ENCODE measurements at places on chromosomes 5 and 9.
A peak's percentile ranks its signal among the peaks of the same experiment; 100 is the strongest.

- DNase-seq: no peak
Measured at GRCh38 chr5:151243564-151243963, 9.4 kb upstream of the GM2A start.

- DNase-seq: no peak
Measured at GRCh38 chr5:18323891-18324290, 689.6 kb downstream of the TAF11L14 start.

DNA sequence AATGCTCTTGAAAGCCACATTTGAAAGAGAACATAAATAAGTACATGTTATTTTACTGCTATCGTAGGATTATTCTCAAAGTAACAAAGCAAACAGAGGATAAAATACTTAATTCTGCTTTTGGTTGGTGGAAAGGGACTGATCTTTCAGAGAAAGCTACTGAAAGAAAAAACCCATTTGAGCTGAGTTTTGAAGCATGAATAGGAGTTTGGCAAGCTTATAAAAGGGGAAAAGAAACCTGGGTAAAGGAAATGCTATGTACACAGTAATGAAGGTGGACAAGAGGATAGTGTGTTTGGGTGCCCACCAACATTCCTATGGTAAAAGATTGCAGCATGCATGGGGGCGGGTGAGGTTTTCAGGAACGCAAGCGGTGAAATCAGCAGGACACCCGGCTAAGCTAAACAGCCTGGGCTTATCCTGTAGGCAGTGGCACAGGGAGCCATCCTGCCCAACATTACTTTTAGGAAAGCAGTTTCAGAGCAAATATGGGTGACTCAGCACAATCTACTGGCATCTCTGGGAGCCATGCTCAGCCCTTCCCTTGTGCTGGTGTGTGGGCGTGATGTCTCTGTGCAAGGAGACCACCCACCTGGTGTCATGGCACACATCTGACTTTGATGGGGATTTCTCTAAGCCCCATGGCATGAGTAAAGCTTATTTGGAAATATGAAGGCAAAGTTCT is 673.9 kb upstream of the KLF4 start:
- DNase-seq: no peak

DNA sequence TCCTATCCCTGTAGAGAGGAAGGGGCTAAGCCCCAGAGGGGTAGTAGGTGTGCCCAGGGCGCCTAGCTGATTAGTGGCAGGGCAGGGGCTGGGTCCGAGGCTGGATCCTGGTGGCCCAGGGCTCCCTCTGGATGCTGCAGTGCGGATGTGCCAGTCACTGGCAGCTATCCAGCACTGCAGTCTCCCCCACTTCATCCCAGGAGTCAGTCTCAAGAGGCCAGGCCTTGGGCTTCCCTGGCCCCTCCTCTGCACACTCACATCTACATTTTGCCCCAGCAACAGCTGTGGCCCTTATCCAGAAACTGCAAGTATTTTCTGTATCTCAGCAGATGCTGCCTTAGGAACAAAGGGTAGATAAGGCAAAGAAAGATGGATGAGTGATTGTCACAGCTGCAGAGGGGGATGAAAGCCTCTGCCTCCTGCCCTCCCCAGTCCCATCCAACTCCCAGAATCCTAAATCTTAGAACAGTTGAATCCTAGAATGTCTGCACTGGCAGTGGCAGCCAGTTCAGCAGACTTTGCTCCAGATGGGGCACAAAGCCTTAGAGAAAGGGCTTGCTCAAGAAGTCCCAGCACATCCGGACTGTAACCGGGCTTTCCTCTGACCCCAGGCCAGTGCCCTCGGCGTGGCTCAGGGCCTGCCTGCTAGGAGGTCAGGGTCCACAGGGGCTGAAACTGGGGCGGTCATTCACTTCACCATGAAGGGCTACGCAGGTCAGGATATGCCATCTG is 1.6 kb downstream of the ANXA6 start:
- DNase-seq: peak; percentile 41

DNA sequence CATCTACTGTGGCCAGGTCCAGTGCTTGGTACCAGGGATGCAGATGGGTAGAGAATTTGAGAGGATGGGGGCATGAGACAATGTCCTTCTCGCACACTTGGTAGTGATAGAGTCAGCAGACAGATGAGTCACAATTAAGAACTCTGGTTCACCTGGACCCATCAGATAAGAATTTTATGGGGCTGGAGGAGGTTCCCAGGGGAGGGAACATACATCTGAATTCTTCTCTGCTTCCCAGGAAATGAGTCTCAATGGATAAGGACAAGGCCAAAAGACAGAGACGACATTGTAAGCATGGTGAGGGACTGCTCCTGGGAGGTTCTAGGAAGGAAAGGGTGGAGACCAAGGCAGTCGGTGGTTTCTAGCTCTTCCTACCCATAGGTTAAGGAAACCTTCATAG is 5.3 kb downstream of the SLC4A9 start:
- no peak for DNase-seq

GRCh38 chr5:116359592-116359991 is 215.0 kb downstream of the SEMA6A start:
- DNase-seq: no peak

GRCh38 chr5:1168796-1169195 is 32.6 kb upstream of the SLC6A19 start:
- no peak for DNase-seq

- no peak for DNase-seq
Measured at GRCh38 chr9:126830827-126831226, 26.0 kb downstream of the ZBTB43 start.

GRCh38 chr5:141839015-141839513 is 39.1 kb downstream of the PCDH1 start:
- no peak for DNase-seq

GRCh38 chr9:16282216-16282615 is 588.3 kb downstream of the BNC2 start:
- peak; percentile 49 for DNase-seq

DNA sequence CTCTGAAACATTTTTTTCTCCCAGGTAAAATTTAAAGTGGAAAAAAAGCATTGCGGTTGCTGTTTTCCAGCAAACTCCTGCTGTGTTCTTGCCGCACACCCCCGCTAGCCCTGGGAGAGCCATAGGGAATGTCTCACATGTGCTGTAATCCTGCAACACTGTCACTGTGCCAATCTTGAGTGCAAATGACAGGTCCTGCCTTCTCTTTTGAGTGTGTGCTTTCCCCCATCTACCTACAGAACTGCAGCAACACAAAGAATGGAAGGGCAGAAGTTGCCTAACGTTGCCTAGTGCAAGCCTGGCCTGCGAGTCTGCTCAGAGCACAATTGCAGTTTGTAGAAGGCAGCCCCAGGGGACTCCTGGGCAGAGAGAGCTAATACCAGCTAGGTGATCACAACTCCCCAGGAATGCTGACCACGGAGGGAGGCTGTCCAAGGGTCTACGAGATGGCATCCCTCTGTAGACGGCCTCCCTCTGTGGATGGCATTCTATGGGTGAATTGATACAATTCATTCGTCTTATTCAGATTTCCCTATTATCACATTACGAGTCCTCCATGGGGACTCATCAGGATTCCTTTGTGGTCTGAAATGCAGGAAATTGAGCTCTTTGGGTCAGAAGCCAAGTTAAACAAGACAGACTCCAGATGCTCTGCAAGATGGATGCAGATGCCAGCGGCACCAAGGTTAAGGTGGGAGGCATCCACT is 172.6 kb upstream of the S1PR3 start:
- DNase-seq: peak; percentile 21

DNA sequence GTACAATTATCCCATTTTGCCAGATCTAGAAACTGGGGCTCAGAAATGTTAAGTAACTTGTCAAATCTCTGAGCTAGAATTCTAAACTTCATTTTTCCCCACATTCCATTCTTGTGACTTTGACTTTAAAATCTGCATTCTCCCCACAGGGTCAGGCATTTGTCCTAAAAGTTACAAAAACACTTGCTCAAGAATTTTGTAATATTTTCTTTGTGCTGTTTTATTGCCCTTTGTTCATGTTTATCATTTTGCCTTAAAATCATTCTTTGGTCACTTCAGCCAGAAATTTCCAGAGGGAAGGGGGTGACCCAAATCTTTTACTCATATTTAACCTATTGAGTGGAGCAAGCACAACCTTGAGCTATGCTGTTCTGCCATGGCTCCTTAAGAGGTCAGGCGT is 120.1 kb upstream of the CCL21 start:
- no peak for DNase-seq

DNA sequence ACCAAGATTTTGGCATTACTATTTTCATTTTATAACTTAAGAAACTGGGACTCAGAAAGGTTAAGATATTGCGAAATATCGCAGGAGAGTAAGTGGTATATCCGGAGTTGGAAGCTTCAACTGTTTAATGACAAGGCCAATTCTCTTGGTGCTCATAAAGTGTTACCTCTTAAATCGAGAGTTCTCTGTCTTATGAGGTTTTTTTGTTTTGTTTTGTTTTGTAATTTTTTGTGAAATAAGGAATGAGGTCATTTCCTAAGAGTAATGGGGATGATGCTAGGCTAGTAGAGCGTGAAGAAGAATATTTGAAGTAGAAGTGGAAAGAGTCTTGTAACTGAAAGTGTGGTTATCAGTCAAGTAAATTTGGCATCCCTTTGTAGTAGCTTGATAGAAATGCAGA is 183.2 kb upstream of the DAB2 start:
- DNase-seq: no peak

DNA sequence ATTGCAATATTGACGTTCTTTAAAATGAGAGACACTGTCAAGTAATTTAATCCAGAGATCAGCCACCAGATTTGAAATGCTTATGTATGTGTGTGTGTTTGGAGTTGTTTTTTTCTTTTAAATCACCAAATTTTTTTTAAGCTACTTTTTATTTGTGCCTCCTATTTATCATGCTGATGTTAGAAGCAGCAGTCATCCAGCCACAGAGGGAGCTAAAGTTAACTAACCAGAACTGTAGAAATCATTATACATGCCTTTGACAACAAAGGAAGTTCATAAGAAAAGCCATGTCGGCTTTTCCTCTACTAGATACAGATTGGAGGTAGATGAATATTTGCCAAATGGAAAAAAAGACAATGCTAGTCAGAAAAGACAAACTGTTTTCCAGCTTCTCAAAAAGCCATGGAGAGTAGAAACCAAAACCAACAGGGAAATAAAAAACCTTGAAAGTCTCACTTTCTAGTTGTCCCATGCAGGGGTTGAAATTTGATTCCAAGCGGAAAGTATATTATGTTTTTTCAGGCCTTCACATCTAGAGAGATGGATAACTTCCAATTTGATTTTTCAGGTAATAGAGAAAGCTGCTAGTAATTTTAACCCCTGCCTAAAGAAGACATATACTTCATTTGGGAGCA is 4.5 kb downstream of the PURA start:
- DNase-seq: no peak

DNA sequence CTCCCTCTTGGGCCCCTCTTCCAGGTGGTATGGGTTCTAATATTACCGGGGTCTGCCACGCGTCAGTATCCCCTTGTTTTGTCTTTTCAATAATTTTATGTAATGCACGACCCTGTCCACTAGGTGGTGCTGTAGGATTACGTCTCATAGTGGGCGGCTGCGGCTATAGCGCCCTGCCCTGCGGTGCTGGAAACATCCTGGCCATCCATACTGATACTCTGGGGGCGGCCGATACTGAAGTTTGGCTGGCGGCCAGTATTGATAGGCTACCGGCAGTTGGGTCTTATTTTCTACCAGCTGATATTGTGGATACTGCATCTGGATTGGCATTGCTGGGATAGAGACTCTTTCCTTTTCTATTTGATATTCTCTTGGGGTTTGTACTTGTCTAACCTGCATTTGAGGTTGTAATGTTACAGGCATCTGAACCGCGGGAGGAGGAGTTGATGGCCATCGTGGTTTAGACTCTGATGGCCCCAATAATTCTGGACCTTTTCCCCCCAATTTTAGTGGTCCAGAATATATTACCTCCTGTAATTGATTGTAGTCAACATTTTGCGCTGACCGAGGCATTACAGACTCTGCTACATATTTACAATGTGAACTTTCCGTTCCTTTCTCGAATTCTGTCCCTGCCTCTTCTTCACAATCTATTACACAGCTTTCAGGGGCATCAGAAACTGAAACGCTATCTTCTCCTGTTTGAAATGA is 3.3 kb upstream of the TMEM141 start:
- peak; percentile 32 for DNase-seq

- no peak for DNase-seq
Measured at GRCh38 chr5:68534131-68534940, 318.8 kb downstream of the PIK3R1 start.

- no peak for DNase-seq
Measured at GRCh38 chr5:149938791-149939358, 5.7 kb downstream of the PDE6A start.

DNA sequence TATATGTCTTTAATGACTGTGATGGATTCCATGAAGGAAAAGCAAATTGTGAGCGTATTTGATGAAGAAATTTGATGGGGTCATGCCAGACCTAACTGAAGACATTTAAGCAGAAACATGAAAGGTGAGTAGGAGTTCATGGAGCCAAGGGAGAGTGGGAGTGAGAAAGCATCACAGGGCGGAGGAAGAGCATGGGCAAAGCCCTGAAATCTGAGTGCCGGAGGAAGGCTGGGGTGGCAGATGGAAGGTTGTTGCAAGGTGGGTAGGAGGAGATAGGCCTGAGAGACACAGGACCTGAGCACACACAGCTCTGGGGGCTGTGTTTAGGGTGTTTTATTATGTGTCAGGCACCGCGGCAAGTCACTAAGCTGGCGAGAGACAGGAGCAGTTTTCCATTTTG is 100.3 kb upstream of the SPOCK1 start:
- no peak for DNase-seq

DNA sequence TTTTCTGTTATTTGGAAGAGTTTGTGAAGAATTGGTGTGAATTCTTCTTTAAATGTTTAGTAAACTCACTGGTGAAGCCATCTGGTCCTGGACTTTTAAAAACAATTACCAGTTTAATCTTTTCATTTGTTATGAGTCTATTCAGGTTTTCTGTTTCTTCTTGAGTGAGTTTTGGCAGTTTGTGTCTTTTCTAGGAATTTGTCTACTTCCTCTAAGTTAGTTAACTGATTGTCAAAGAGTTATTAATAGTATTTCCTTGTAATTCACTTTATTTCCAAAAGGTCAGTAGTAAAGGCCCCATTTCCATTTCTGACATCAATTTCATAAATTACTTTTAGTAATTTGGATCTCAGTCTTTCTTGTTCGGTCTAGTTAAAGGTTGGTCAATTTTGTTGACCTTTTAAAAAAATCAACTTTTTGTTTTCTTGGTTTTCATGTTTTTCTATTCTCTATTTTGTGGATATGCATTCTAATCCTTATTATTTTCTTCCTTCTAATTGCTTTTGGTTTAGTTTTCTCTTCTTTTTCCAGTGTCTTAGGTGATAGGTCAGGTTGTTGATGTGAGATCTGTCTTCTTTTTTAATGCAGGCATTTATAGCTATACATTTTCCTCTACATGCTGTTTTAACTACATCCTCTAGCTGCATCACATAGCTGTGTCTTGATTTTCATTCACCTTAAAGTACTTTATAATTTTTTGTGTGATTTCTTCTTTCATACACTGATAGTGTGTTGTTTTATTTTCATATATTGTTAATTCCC is 7.3 kb upstream of the SMIM3 start:
- DNase-seq: no peak

- DNase-seq: no peak
Measured at GRCh38 chr5:131957721-131958441, 12.4 kb upstream of the MEIKIN start.

- no peak for DNase-seq
Measured at GRCh38 chr5:72077390-72077789, 29.9 kb upstream of the MAP1B start.

Measured in fibroblast of the conjunctiva (primary cell).